ENCODE measurements at places on chromosomes 13 and 19.

DNA sequence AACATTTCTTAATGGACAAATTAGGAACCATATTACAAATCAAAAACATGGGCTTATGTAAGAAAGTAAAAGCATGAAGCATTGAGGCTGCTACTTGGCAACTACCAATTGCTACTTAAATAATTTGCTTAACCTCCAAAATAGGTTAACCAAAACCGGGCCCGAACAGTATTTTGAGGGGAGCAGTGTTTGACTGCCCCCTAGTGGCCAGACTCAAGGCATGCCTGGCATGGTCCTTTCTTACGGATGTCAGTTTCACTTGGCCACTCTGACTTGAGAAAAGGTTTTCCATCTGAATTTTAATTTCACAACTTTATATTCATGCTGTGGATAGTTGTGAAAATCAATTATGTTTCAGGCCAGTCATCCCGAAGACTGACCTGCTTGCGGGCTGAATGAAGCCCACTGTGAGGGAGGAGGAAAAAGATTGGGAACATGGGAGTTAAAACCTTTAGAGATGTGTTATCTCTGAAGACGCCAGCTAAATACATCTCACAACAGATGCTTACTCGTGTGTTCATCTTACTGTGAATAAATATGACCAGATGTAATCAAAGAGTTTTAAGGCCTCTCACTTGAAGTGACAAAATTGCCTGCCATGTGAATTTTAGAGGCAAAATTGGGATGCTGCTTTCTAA is 2.9 kb downstream of the RXFP2 start:
- DNase-seq = peak; percentile 82

- no peak for DNase-seq
Observed at GRCh38 chr13:86425170-86425815, 626.1 kb upstream of the SLITRK6 start.

- DNase-seq = no peak
Observed at GRCh38 chr13:104251931-104252330, 1185.7 kb upstream of the SLC10A2 start.

DNA sequence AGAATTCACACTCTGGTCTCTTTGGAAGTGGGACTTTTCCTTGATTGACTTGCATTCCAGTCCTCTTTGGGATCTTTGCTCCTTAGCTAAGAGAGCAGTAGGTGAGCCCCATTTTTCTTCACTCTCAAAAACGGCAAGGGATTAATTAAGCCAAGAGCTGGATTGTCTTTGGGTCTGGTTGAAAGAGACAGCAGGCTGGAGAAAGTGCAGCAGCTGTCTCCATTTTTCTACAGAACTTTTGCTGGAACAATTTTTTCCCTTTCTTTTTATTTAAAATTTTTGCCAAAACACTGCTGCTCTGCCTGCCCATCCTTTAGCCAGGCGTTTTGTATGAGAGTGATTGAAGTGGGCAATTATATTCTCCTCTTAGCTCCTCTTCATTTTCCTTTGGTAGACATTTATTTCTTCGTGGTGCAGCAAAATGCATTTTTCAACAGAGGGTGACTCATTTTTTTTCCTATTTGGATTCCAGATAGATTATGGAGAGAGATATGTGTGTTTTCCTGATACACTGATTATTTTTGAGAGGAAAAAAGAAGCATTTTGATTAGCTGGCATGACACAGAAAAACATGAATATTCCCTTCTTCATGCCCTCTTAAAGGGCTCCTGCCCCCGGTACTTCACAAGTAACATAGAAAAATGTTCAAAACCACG is 371.2 kb upstream of the NBEA start:
- no peak for DNase-seq

GRCh38 chr19:10871711-10872545 is 575 bp downstream of the CARM1 start:
- peak; percentile 37 for DNase-seq

DNA sequence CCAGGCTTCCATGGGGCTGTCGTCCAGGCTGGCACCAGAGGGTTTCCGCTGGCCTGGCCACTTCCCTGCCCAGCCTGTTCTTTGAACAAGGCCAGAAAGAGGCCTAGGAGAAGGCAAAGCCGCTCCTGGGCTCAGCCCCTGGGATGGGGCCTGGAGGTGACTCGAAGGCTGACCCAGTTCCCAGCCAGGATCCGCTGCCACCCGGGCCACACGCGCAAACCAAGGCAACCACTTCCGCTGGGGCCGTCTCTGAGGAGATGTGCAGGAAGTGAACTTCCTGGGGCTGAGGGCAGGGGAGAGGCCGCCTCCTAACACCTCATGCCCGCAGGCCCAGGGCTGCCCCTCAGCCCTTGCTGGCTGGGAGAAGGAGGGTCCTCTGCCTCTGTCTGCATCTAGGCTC is 15.2 kb downstream of the PLEKHF1 start:
- peak; percentile 30 for DNase-seq

DNA sequence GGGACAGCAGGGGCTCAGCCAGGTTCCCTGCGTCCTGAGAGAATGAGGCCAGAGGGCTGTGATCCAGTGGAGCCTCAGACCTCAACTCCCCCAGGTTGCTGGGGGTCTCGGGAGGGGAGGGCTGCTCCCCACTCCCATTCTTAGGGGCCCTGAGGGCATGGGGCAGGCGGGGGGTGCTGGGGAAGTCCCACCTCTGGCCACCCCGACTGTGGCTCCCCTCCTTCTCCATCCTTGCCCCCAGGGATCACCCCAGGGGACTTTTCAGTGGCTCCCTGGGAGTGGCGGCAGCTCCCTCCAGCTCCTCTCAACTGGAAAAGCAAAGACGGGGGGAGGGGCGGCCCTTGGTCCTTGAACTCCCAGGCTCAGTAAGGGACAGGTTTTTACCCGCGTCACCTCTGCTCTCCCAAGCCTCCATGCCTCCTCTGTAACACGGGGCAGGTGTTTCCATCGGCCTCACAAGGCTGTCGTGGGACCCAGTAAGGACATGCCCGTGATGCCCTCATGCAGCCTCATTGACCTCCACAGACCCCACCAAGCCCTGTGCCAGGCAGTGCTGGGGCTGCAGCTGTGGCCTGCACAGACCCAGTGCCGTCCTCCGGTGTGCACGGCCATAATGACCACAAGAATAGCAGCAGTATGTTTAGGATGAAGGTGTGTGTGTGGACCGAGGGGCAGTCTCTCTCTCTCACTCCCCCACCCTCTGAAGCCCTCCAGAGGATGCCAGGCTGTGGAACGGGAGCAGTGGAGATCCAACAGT is 11.6 kb upstream of the TOMM40 start:
- DNase-seq = no peak

DNA sequence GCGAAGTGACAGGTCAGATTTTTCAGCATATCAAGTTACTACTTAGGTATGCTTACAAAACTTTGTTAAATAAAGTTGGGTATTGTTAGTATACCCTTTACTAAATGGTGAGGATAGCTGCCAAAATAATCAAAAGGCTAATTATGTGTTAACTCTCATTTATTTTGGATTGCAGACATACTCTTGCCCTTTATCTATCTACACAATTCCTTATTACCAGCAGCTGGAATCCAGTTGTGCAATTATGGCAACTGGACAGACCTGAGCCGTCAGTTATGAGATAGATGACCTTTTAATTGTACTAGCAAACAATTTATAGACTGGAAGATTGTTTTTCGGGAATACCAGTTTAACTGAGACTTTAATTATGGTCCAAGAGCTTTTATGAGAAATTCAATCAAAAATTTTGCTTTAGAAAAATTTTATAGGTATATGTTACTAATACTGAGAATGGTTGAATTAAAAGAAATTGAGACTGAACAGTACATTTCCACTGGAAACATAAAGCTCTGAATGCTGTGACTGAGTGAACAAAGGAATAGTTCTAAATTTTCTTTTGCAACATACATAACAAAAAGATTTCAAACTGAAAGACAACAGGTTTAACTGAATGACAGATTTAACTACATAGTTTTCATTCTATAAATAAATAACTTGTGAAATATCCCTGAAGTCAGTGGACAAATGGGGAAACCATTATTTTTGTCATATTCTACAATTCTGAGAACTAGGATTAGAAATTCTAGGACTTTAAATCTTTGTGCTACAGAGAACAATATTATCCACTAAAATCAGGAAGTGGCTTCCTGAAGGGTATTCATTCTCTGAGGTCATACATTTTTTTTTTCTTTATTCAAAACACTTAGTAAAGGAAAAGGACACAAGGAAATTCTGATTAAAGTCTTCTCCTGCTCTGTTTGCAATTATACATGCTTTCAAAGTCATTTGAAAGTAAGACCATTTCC is 97.4 kb downstream of the ZC3H13 start:
- DNase-seq = peak; percentile 46

- no peak for DNase-seq
Observed at GRCh38 chr19:33215438-33216197, 10.0 kb downstream of the SLC7A10 start.

- no peak for DNase-seq
Observed at GRCh38 chr13:79935121-79935520, 405.8 kb downstream of the SPRY2 start.

DNA sequence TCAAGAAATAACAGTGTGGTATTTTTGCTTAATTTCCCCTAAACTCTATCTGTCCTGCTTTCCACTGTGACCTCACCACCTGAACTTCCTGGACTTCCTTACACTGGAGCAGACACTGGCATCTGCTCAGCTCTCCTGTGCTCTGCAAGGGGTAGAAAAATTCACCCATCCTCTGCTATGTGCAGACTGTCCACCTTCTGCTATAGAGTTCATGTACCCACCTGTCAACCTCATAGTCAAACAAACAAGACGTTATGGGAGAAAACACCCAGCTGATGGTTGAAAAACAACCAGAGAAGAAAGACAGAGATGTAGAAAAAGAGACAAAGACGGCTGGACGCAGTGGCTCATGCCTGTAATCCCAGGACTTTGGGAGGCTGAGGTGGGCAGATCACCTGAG is 12.2 kb downstream of the LAIR1 start:
- DNase-seq = no peak

DNA sequence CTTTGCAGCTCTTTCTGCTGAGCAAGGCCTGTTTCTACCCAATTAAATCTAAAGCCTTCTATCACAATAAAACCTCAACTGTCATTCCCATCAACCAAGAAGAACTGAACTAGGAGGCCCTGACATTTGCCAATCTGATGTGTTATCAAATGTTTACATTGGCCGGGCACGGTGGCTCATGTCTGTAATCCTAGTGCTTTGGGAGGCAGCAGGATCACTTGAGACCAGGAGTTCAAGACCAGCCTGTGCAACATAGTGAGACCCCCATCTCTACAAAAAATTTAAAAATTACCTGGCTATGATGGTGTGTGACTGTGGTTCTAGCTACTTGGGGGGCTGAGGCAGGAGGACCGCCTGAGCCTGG is 2.8 kb upstream of the FBXO17 start:
- no peak for DNase-seq

DNA sequence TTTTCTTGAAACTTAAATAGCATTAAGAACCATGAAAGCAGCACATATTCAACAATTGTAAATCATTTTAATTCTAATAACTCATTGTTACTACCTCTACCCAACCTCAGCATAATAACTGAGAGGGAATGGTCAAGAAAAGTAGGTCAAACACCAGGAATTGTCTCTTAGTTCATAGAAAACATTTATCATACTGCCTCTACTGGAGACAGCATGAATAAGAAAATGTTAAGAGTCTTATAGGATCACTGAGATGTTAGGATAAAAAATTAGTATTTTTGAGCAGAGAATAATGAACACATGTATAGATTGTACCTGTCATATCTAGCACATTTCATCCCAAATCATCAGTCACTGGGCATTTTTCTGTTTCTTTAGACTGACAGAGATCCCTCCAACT is 515.3 kb downstream of the PCDH9 start:
- DNase-seq = no peak

DNA sequence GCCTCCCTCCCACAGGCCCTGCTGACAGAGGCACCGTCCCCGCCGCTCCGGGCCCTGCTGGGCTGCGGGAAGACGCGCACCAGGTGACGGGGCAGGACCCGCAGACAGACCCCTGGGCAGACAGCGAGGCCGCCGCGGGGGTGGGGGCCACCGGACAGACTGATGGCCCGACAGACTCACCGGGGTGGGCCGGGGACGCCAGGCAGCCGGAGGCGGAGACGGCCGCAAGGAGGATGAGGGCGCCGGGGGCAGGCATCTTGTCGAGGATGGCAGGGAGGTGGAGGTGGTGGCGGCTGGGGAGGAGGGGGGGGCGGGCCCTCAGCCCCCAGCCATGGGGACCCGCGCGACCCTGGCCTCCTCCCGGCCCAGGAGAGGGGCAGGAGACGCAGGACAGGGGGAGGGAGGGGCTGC is 309 bp downstream of the LMTK3 start:
- DNase-seq = no peak

DNA sequence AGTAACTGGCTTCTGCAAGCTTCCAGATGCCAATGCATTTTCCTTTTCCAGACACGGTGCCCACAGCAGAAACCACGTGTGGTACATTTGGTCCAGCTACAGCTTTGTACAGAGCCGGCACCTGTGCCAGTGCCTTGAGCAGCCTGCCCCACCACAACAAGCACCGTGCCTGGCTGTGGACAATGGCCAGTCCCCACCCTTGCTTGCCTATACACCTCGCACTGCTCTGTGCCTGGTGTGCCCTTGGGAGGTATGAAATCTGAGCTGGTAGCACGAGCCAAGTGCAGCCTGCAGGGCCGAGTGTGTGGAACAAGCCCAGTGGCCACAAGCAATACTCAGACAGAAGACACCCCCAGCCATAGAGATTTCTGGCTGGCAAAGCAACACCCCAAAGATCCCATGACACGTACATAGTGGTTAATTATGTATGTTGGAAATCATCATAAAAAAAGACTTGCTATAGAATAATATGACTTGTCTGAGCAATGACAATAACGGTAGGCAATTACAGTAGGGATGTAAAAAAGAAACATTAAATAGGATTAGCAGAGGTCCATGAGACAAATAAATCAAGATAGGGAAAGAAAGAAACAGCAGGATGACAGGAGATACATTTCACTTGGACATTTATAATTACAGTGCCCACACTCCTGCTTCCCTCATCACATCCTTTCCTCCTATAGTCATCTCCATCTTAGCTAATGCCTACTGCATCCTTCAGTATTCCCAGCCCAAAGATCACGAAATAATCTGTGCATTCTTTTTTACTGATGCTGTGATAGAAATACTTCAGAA is 1399.5 kb downstream of the PCDH9 start:
- no peak for DNase-seq

- DNase-seq = no peak
Observed at GRCh38 chr13:97125810-97126738, 96.1 kb upstream of the MBNL2 start.

- no peak for DNase-seq
Observed at GRCh38 chr13:32829269-32829668, 187.0 kb upstream of the KL start.

DNA sequence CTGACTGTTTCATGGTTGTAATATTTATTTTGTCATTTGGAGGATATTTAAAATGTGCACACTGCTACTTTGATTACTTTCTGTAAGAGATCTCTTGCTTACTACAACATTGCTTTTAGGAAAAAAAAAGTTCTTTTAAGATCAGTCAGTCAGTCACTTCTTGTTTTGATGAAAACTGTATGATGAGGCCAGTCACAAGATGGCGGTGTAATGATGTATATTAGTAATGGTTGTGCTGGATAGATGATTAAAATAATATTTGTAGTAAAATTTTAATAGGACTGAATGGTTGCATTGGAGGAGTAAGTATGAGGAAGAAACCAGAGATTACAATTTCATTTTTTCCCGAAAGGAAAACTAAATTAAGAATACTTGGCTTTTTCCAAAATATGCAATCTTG is 2411.1 kb downstream of the PCDH9 start:
- DNase-seq = no peak
